HCT116 (cell line): ENCODE measurements at places on chromosomes 2 and 18.

DNA sequence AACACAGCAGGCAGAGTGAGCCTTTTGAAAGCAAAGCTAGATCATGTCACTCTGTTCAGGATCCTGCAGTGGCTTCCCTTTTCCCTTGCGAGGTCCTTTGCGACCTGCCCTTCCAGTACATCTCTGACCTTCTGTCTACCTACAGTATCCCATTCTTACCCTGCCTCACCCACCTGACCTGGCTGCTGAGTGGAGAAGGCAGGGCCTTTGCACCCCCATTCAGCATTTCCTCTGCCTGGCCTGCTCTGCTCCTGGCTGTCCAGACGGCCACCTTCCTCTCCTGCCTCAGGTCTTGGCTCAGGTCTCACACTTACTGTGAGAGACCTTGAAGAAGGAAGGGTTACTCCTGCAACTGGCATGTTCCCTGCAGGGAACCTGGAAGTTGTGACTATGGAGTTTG is 77.4 kb downstream of the MAPRE2 start:
- no peak for DNase-seq

- DNase-seq: no peak
Observed at GRCh38 chr2:172285010-172285621, 142.3 kb upstream of the ITGA6 start.

- no peak for DNase-seq
Observed at GRCh38 chr2:47501374-47502200, 98.6 kb downstream of the MSH2 start.

GRCh38 chr2:238650536-238650935 is 197.3 kb upstream of the TWIST2 start:
- no peak for DNase-seq

- no peak for DNase-seq
Observed at GRCh38 chr2:40480073-40480472, 28.2 kb upstream of the SLC8A1 start.

DNA sequence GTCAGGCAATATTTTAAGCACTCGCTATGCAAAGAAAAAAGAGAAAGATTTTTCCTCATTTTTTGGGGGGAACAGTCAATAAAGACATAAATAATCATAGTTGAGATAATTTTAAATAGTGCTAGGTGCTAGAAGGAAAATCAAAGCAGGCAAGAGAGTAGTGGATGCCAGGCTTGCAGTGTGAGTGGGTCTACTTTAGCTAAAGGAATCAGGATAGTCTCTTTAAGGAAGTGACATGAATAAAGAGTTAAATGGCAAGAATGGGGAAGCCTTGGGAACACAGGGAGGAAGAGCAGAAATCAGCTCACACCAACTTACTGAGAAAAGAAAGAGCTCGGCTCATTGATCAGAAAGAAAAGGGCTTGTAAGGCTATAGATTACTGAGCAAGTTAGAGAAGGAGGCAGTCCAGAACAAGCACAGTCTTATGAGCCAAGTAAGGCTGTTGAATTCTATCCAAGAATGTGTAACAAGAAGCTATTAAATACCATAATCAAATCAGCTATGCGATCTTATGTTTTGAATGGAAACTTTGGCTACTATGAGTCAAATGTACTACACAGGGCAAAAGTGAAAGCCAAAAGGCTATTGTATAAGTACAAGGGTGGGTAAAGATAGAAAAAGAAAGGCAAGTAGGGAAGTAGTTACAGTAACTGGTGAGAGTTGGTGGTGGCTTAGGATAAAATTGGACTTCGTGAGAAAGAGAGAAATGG is 833.8 kb upstream of the PIK3C3 start:
- no peak for DNase-seq

DNA sequence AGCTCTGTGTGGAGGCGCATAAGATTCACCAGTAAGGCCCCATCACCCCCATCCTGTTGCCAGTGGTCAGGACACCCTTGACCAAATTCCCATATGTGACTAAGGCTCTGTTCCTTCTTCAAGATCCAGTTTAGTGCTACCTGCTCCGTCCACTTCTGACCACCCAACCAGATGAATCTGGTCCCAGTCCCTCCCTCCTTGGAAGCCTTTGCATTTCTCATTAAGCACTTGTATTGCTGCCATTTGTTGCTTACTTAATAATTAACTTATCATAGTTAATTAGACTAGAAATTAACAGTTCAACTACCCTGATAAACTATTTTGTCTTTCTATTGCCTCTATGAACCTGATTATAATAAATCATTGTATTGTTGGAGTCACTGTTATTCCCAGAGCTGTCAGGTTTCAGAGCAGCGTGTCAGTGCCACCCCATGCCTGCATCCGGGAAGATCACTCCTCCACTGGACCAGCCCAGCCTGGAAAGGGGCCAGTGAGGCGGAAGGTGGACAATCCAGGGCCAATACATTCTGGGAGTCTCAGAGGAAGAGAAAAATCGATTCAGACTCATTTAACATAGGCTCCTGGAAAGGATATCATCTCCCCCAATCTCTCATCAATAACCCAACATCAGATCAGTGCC is 9.5 kb upstream of the NAT8 start:
- DNase-seq: no peak

- no peak for DNase-seq
Observed at GRCh38 chr2:38038682-38039081, 37.3 kb downstream of the CYP1B1 start.

- peak; percentile 83 for DNase-seq
Observed at GRCh38 chr18:11859903-11860407, 8.7 kb downstream of the CHMP1B start.

DNA sequence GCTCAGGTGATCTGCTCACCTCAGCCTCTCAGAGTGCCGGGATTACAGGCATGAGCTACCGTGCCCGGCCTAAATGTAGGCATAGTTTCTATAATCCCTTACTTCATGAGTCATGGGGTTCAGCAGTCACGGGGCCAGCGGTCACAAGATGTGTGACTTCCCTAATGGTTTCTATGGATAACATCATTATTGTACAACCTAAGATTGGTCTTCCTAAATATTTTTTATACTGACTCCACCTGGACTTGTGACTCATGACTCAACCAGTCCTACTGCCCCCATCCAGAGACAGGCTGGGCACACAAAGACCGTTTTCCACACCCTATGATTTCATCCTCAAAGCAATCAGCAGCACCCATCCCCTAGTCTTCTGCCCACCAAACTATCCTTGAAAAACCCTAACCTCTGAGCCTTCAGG is 15.9 kb downstream of the FAM210A start:
- peak; percentile 87 for DNase-seq

GRCh38 chr18:1665079-1665478 is 760.4 kb downstream of the ADCYAP1 start:
- no peak for DNase-seq

DNA sequence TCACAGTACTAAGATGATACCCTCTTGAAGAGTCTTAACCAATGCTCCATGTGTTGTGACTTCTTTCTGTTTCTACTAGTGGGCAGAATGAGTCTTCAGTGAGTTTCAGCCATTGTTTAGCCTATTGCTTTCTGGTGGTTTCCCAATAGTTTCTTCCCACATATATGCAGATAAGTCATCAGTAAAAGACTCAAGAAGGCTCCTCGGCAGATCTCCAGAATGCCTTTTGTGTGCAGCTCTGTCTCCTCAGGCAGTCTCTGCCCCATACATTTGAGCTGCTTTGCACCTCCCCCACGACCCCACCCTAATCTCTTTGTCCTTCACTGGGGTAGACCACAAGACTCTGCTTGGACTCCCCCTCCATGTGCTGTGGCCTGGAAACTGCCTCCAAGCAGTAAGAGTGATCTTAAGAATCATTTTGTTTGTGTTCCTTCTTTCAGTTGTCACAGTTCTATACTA is 71.6 kb upstream of the CHRNA1 start:
- no peak for DNase-seq
